Stimulated activated CD4-positive, alpha-beta T cell treated with anti-CD3 and anti-CD28 coated beads, TNF-alpha, amount 100 ng/mL, for 48 hours (primary cell): ENCODE measurements at places on chromosomes 6 and 20.

GRCh38 chr6:169702840-169703246, 917 bp downstream of the C6orf120 start:
- DNase-seq = no peak

GRCh38 chr6:42162812-42163211, 10.4 kb upstream of the GUCA1A start:
- no peak for DNase-seq

DNA sequence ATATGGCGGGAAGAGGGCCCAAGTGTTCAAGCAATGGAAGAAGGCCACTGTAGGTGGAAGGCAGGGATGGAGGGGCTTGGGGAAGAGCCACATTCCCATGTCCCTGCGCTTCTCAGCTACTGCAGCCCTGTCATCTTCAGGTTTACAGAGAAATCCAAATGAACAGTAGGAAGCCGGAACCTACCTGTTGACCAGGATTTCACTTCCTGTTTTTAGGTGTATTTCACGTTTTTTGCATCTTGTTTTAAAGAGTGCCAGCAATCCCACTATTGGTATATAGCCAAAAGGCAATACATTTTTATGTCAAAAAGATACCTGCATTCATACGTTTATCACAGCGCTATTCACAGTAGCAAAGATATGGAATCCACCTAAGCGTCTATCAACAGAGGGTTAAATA, 159.2 kb downstream of the SLC35B3 start:
- DNase-seq = no peak

DNA sequence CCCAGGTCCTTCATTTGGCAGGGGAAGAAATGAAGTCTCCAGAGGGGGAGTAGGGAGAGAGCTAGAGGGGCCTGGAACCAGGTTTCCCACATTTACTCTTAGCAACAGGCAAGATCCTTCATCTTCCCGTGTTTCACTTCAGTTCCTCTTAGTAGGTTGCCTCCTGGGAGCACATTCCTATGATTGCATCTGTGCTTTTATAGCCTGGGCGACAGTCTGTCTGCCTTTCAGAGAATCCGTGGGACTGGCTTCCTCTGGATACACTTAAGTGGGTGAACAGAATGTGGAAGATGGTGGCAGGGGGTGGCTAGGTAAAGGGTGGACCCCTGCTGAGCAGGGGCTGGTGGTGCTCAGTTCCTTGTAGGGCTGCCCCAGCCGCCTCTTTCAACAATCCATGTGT, 33.4 kb downstream of the STK35 start:
- no peak for DNase-seq

GRCh38 chr6:71420095-71420692, 131.6 kb downstream of the OGFRL1 start:
- DNase-seq = no peak

DNA sequence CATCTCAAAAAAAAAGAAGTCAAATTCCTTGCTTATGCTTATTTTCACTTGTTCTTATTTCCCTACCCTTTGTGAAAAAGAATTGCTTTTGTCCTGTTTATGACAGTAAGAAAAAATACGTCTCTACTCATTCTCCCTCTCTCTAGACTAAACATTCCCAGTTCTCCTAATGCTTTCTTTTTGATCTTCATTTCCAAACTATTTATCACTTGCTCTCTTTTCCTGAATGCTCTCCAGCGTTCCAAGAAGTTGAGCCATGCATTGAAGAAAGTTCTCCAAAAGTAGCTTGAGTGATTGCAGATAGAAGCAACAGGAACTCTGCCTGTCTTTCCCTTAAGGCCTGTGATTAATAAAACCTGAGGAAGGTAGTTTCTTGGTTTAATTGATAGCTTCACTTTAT, 53.1 kb upstream of the TMEM170B start:
- DNase-seq = no peak

DNA sequence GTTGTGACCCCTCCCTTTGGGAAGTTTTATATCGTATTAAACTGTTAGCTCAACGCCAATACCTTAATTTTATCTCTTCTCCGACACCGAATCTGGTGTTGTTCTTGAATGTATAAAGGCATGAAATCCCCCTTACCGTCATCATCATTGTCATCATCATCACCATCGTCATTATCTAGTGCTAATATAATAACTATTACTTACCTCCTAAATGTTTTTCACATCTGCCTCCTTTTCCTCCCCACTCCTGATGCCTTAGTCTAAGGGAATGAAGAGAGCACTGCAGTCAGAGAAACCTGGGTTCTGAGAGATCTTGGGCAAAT, 677 bp upstream of the ZBTB24 start:
- no peak for DNase-seq

DNA sequence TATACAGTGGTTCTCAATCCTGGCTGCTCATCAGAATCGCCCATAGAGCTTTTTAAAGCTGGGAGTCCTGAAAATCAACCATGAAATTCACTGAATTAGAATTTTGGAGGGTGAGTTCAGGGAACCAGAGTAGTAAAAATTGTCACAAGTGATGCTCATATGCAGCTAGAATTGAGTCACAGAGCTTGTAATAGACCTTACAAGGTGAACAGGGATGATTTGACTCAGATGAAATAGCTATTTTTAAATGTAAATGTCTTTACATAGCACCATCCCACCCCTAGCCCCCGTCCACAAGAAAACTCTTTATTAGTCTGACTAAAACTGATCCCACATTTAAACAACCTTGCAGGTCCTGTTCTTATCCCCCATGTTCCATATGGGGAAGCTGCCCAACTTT, 531.7 kb downstream of the LMBRD1 start:
- DNase-seq = no peak

DNA sequence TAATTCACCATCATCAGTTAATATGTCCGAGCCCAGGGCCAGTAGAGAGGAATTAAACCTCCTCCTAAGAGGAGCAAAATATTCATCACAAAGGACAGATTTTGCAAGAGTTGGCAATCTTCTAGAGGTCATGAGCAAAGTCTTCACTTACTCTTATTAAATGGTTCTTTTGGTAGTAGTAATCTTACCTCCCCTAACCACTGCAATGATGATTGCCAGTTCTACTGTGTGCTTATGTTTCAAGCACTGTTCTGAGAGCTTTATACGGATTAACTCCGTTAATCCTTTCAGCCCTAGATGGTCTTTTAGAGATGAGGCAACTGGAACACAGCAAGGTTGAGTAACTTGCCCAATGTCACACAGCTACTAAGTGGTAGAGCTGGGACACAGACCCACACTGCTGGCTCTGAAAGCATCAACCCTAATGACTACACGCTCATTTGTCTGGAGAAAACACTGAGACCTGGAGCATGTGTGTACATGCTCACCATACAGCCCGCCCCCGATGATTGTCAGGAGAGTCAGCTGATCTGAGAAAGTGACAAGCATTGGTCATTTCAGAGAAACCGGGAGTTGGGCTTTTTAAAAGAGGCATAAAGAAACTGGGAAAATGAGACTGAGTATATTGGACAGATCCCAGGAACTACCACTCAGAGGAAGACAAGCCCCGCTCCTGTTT, 276.0 kb downstream of the NRN1 start:
- DNase-seq = no peak

GRCh38 chr20:48820649-48820973, 7.2 kb downstream of the PREX1 start:
- no peak for DNase-seq

- peak; percentile 3 for DNase-seq
Measured at GRCh38 chr6:159819932-159820640, 20.0 kb downstream of the PNLDC1 start.

- no peak for DNase-seq
Measured at GRCh38 chr6:3882866-3883265, 33.7 kb downstream of the FAM50B start.

DNA sequence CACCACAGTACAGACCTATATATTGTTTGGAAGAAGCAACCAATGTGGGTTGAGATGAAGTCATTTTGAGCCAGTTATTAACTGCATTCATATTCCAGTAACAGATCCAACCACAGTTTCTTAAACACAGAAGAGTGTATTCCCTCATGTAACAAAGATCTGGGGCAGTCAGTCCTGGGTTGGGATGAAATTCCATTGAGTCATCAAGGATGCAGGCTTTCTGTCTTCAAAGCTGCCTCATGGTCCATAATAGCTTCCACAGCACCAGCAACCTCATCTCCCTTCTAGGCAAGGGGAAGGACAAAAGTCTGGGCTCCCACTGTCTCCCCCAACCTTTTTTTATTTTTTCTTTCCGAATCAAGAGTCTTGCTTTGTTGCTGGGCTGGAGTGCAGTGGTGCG, 2.9 kb upstream of the SOD2 start:
- DNase-seq = no peak

- no peak for DNase-seq
Measured at GRCh38 chr20:48075591-48076174, 290.4 kb upstream of the SULF2 start.

DNA sequence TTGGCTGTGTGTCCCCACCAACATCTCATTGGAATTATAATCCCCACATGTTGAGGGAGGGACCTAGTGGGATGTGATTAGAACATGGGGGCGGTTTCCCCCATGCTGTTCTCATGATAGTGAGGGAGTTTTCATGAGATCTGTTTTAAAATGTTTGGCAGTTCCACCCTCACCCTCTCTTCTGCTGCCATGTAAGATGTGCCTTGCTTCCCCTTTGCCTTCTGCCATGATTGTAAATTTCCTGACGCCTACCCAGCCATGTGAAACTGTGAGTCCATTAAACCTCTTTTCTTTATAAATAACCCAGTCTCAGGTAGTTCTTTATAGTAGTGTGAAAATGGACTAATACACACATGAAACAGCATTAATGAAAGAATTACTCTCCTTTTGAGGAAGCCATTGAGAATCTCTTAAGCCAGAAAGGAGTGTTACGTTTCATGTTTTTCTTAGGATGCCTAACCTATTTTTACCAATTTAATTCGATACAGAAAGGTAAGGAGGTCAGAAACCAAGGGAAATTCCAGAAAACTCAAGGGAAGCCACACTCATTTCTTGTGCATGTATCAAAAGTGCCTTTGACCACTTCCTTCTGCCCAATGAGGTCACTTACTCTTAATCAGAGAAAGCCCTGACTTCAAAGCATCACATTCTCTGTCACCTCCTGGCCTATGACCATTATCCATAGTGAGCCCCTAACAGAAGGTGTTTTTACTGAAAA, 24.7 kb upstream of the HINT3 start:
- DNase-seq = no peak

DNA sequence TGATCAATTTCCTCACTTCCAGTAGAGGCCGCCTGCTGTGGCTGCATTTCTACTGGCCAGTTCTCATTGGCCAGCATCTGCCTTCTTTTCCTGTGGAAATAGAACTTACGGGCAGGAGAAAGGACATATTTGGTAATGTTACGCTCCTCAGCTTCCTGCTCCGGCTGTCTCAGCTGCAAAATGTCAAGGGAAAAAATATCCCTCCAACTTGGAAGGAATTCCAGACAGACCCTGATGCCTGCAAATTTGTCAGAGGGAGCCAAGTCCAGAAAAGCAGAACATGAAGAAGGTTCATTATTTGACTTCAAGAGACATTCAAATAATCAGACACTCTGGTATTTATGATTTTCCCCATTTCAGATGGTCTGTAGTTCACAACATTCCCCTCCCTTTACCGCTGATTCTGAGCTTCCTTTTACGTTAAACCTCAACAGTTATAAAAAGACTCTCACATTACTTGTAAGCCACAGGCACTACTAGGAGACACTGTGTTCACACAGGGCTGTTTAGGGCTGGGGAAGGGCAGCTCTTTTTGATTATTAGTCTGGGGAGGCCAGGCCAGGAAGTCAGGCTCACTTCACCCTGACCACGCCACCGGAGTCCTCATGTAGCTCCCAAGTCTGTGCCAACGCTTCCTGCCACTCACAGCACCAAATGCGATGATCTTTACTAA, 179.6 kb upstream of the CCN2 start:
- no peak for DNase-seq

DNA sequence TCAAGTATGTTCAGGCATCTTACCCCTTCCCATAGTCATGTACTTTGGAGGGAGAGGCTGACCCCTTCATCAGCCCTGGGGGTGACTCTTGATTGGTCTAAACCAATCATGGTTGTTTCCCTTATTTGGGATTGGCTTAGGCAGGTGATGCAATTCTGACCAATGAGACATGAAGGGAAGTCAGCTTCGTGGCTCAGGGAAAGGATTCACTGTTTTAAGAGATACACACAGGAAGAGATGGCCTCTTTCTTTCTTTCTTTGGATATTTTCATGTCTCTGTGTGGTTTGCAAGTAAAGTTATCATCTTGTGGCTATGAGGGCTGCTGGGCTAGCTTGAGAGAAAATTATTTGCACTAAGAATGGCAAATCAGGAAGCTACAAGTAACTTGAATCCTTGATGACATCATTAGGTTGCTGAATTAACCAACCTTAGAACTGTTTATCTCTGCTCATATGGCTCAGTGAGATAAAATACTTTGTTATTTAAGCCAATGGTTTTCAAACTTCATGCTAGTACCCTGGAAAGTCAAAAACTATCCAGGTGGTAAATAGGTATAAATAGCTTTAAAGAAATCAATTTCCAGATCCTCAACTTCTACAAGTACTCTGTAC, 144.2 kb upstream of the CENPW start:
- no peak for DNase-seq

GRCh38 chr20:25676164-25676809, 20.4 kb downstream of the ZNF337 start:
- DNase-seq = no peak

DNA sequence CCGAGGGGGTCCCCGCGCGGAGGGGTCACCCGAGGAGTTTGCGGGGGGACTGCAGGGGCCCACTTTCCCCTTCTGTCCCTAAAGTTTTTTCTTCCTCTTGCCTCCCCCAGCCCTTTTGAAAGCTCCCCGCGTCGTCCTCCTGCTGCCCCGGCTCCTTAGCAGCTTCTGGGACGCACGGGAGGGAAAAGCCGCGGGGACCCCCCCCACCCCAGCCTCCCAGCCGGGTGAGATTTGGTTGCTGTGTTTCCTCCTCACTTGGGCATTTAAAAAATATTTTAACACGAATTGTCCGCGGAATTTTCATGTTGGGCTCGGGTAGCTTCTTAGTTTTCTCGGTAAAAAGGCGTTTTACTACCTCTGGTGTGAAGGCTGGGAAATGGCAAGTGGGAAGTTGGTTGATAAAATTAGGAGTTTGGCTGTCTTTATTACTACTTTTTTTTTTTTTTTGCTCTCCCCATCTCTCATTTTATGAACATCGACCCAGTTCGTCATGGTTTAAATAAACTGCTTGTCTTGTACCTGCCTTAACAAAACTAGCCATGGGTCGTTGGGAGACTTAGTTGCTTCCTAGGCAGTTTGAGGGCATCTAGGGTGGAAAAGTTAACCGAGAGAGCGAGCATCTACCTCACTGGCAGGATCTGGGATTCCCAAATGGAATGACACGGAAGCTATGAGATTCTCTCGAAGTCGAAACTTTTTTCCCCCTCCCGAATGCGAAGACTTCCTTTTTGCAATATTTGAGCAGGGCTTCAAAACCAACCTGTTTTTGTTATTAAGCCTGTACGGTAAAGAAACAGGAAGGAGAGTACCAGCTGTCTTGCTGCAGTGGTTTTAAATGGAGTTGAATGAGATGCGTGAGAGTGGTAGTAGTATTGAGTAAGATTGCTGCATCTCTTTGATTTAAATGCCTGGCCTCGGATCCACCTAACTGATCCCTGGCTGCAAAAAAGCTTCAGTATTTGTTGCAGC, 868 bp downstream of the NCOA3 start:
- no peak for DNase-seq

- DNase-seq = no peak
Measured at GRCh38 chr6:10655508-10656055, 38.8 kb downstream of the C6orf52 start.
